MCF 10A (cell line): ENCODE measurements at places on chromosomes 1 and 21. TPM values are rescaled to one million over a fixed set of nuclear protein-coding genes. Genes with fewer than 3 reads are reported as not detected.

GRCh38 chr1:165828103-165828668, 772 bp downstream of the UCK2 start:
- H3K4me3 ChIP-seq, result peak overlapping the region; percentile 96
- H3K27ac ChIP-seq, result peak overlapping the region; percentile 90
- DNase-seq, result peak; percentile 64
- H3K4me1 ChIP-seq, result peaks cover 32% of the 10 kb centered on the region

DNA sequence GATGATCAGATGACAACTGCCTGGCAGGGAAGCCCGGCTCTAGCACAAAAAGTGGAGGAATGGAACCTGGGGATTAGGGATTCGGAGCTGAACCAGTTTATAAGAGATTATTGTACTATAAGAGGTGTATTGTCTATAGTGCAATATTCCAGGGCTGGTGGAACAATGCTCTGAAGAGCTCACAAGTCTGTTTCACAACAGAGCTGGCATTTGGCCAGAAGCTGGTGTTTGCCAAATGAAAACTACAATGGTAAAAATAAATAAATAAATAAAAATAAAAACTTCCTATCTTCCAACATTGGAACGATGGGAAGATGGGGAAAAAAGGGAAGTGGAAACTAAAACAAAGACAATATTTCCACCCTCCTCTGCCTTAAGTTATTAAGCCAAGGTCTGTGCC, 73.5 kb downstream of the CHODL start:
- peaks cover 6% of the 10 kb centered on the region for H3K4me1 ChIP-seq
- H3K27me3 ChIP-seq, result no peaks in the 10 kb centered on the region
- H3K4me3 ChIP-seq, result no peak overlapping the region
- H3K27ac ChIP-seq, result no peak overlapping the region
- H3K36me3 ChIP-seq, result no peaks in the 10 kb centered on the region

GRCh38 chr1:244165701-244166100, 114.6 kb downstream of the ZBTB18 start:
- H3K27ac ChIP-seq, result no peak overlapping the region
- H3K4me1 ChIP-seq, result no peaks in the 10 kb centered on the region
- H3K36me3 ChIP-seq, result no peaks in the 10 kb centered on the region
- H3K4me3 ChIP-seq, result no peak overlapping the region
- H3K27me3 ChIP-seq, result no peaks in the 10 kb centered on the region
- DNase-seq, result no peak

FMO1 gene
- total RNA-seq, result not detected in 2 replicates

LAMB3 gene
- total RNA-seq, result 999 and 1,572 TPM in 2 replicates

TESK2 gene
- 0.71 and 1.4 TPM in 2 replicates for total RNA-seq

DEGS1 gene
- total RNA-seq, result 99.1 and 118 TPM in 2 replicates
